ENCODE measurements at places on chromosomes 11 and 22.

DNA sequence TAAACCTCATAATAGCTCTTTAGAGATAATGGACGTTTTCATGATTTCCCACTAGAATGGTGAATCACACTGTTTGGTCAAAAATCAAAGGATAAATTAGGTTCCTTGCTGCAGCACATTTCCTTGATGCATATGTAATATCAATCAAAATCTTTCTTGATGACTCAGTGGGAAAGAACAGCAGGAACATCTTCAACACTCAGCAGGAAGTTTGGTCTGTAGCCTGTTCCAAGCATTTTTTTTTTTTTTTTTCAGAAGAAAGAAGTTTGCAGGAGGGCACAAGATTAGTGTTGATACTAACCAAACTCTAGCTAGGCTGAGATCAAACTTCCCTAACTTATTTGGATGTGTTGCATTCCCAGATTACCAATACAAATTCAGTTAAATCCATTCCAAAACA lies 1529.8 kb downstream of the FAM181B start:
- DNase-seq: no peak

DNA sequence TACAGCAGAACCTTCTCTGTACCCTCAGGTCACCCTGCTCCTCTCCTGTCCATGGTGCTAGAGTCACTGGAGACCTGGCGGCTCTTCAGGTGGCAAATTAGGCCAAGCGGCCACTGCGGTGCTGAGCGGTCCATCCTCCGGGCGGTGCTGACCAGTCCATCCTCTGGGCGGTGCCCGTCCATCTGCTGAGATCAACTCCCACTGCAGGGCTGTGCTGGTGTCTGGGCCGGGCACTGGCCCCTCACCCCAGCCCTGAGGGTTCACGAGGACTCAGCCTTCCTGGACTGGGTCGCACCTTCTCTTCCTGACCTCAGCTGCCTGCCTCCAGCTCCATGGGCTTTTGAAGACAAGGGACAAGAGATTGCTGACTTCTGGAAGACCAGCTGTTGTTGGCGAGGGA lies 782.9 kb downstream of the BRD1 start:
- DNase-seq: no peak

- DNase-seq: no peak
Measured at GRCh38 chr22:50625131-50625567, 2.8 kb downstream of the ARSA start.

DNA sequence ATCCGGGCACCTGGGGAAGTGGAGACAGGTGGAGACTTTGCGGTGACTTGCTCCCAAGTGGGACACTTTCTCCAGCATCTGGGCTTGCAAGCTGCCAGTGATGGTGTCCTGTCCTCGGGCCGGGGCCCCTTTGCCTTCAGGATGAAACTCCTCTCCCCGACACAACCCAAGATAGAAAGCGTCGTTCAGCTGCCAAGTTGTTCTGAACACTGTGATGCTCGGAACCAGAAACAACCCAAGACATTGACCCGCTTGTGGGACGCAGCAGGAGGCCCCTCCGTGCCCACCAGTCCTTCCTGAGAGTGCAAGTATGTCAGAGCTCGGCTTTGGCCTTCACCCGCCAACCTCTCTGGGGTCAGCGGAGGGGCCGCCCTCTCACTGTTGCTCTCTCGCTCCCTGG lies 31.3 kb downstream of the LINC01488 start:
- no peak for DNase-seq

- DNase-seq: no peak
Measured at GRCh38 chr11:60905047-60905446, 1.3 kb downstream of the PRPF19 start.

DNA sequence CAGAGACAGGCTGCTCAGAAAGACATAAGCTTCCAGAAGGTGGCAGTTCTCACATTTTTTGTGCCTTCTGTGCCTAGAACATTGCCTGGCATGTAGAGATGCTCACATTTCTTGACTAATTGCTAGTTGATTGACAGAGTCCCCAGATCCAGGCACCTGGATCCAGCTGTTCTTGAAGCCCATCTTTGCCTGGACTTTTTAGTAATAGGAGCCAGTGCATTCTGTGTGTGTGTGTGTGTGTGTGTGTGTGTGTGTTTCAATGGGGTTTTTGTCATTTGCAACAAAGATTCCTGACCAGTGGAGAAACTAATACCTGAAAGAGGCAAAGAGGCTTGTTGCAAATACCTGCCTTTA lies 15.1 kb downstream of the MRGPRF start:
- no peak for DNase-seq

GRCh38 chr22:27699383-27700019 lies 102.1 kb downstream of the MN1 start:
- DNase-seq: no peak

- DNase-seq: no peak
Measured at GRCh38 chr11:109303342-109303741, 118.6 kb upstream of the C11orf87 start.
